ENCODE measurements at places on chromosomes 11 and 22.
A peak's percentile ranks its signal among the peaks of the same experiment; 100 is the strongest.

GRCh38 chr22:42654436-42655073, 5.4 kb upstream of the CYB5R3 start:
- DNase-seq: no peak

DNA sequence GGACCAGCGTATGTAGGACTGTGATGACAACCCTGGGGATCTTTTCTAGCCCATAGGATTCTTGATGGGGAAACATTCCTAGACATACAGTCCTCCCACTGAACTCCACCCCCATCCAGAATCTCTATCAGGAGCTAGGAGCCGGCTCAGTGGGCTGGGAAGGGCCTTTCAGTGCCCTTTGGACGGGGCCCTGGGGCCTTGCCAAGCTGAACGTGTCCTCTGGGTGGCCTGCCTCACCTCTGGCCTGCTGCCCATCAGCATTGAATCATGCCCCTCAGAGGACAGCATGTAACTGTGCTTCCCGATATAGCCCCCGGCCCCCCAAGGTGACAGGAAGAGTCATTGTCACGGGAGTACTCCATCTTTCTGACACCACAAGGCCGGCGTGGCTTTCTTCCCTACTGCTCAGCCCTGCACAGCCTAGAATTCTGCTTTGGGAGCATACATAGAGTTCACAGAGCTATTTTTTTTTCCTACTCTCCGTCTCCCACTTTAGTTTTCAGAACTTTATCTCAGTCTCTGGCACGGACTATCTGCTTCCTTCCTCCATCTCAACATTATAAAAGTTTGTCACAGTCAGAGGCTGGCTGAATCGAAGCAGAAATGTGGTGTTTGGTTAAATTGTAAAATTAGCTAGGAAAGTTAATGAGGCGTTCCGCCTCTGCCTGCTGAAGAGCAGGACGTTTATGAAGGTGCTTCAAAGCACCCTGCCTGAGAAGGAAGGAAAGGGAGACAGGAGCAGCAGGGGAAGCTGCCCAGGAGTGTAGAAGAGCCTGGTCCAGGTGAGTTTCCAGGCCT, 111.9 kb downstream of the ZBTB16 start:
- DNase-seq: no peak

GRCh38 chr22:30031328-30031727, 48.9 kb upstream of the HORMAD2 start:
- DNase-seq: no peak

DNA sequence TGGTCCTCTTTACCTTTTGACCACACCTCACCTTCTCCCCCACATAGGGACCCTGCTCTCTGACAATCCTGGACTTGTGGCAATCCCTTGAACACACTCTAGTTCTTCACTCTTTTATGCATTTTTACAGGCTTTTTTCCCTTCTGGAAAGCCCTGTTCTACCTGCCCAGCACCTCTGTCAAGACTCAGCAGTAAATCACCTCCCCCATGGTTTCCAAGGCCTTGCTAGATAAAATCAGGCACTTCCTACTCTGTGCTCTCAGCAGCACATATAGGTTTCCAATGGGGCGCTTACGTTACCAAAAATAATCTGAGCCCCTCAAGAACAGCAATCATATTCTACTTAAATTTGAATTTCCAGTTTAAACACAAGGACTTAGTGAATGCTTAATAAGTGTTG, 53.9 kb downstream of the ETS1 start:
- no peak for DNase-seq

DNA sequence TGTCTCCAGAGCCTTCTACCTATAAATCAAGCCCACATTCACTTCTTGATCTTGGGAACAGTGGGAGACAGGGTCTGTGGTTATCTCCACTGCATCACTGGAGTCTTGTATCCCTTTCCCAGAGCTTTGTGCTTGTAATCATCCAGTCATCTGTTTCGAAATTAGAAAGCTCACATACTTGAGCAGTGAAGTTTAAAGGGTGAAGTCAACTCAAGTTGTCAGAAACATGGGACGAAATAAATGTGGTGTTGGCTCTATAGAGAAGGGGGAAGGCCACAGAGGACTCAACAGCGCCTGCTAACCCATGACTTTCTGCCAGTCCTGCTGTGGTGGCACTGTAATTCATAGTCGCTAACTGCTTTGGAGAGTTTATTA, 197.5 kb downstream of the DBX1 start:
- DNase-seq: no peak

GRCh38 chr11:98495016-98495415, 525.7 kb upstream of the CNTN5 start:
- no peak for DNase-seq

DNA sequence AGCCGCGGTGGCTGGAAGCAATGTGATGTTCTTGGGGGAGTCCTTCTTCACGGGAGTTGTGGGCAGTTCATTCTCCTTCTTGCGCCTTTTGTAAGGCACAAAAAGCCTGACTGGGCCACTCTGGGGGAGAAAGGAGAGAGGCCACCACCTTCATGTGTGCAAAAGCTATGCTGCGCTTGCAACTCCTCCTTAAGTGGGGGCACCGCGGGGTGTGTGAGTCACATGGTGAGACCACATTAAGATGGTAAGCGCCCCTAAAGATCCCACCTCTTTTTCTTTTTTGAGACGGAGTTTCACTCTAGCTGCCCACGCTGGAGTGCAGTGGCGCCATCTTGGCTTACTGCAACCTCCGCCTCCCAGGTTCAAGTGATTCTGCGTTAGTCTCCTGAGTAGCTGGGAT, 14.1 kb downstream of the DEAF1 start:
- DNase-seq: no peak

DNA sequence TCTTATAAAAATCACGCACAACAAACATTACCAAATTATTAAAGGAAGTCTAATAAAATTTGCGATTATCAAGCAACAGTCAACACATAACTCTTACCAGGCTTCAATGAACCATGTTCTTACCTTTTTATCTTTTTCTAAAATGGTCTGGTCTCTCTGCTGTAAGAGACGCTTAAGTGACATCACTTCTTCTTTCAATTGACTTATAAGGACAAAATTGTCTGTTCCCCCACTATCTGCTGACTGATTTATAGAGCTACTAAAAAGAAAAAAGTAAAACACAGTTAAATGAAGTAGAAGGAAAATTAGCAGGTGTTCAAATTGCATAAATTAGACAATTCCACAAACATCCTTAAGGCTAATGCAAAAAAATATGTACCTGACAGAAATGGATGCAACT, 10.9 kb downstream of the FAM76B start:
- DNase-seq: no peak

DNA sequence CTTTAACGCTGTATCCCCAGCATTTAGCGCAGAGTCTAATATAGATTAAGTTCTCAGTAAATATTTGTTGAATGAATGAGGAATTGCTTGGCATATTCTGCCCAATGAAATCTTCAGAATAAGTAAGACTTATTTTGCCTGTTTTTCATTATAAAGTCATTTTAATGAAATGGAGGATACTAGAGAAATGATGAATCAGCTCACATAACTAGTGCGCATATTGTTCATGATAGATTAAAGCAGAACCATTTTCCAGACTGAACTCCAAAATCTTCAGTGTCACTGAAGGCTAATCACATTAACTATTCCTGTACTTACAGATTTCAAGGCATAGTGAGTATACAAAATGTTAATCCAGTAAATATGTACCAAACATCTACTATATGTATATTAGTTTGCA, 29.6 kb downstream of the ACER3 start:
- DNase-seq: no peak

- no peak for DNase-seq
Measured at GRCh38 chr22:35894937-35895708, 133.5 kb downstream of the RBFOX2 start.

- DNase-seq: peak; percentile 51
Measured at GRCh38 chr22:41524809-41525449, 19.3 kb downstream of the POLR3H start.

- DNase-seq: no peak
Measured at GRCh38 chr11:85694385-85694980, 8.5 kb upstream of the CCDC89 start.

DNA sequence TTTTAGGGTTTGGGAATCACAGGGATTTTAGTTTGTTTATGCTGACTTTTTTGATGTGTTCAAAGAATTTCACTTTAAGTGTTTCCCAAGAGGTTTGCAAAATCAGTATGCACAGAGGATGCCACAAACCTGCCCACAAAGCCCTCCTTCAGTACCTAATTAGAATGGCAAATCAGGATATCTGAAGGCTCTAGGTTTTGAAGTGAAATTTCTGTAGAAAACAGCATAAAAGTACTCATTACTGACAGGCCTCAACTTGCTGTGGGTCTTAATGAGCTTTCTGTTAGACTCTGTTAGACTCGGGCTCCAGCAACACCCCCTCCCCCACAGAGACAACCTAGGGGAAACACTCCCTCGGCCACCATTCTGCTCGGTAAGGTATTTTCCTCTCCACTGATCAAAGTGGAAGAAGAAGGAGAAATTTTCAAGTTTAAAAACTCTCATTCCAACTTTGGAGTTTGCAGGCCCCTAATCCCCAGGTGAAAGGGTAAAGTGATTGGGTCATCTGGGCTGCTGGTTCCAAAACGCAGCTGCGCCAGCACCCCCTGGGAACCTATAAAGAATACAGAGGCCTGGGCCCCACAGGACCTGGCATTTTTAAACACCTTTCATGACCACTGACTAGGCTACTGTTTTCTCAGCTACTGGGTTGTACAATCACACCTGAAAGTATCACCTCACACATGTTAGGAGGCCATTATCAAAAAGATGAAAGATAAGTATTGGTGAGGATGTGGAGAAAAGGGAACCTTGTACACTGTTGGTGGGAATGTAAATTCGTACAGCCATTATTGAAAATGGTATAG, 67.5 kb downstream of the PLEKHA7 start:
- DNase-seq: no peak

DNA sequence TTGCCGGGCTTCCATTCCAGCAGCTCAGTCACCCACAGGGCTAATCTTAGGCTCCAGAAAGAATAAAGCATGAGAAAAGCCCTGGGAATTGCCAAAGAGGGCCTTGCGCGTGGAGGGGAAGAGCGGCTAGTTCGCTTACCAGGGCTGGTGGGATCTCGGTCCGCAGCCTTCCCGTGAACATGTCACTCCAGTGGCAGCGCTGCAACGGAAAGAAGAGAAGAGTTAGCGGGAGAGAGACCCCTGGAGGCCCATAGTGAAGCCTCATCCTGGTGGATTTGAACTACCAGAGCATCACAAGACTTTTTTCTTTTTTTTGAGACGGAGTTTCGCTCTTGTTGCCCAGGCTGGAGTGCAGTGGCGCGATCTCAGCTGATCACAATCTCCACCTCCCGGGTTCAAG, 18.0 kb downstream of the RANGAP1 start:
- no peak for DNase-seq

DNA sequence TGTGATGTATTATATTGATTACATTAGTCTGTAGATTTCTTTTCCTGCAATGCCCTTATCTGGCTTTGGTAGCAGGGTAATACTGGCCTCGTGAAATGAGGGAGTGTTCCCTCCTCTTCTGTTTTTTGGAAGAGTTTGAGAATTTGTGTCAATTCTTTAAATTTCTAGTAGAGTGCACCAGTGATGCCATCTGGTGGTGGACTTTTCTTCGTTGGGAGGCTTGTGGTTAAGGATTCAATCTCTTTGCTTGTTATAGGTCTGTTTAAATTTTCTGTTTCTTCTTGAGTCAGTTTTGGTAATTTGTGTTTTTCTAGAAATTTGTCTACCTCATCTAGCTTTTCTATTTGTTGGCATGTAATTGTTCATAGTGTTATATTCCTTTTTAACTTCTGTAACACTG, 18.9 kb downstream of the SHANK3 start:
- no peak for DNase-seq

GRCh38 chr11:133414506-133414905, 117.8 kb downstream of the OPCML start:
- DNase-seq: no peak

DNA sequence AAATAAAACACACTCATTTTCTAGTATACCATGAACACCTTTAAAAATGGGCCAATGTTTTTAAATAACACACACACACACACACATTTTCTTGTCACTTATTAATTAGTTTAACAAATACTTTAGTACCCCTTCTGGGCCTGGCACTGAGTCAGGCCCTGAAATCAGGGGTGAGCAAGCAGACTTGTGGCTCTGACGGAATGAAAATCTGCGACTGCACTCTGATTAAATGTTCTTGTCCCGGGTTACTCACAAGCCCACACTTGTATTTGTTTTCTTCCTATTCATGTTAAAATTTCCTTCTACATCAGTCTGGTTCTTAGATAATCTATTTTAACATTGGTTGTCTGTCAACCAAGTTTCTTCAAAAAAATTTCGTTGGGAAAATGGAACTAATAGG, 43.0 kb upstream of the PDGFD start:
- no peak for DNase-seq

DNA sequence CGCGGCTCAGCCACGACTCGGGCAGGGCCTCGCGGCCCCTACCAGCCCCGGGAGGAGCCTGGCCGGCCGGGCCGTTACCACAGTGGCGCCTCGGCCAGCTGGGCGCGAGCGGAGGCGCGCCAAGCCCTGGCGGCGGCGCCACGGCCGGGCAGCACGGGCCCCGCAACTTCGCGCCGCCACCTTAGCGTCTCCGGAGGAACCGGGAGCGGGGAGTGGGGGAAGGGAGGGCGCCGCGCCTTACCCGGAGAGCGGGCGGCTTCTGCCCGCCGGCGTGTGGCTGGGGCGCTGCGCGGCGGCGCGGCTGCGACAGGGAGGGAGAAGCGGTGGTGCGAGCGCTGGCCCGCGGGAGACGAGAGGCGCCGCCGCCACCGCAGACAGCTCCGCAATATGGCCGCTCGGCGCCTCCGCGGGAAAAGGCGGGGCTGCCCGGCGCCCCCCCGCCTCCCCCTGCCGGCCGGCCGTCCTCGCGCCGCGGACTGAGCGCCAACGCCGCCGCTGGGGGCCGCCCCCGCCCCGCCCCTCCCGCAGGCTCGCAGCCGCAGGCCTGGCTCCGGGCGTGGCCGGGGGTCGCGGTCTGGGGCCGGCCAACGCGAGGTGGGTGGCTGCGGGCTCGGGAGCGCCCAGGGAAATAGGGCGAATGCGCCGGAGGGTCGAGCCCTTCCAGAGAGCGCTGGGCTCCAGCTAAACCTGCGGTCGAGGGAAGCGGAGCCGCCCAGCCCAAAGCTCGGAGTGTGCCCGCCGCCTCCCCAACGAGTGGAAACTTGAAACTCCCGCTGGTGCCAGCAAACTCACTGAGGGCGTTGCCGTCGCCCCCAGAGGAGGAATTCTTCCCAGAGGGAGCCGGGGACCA, at the start of gene RDX:
Gene RDX, minus strand, starts transcription at position 389 of the 850 bp plus-strand sequence. CDS start 16,922 bp downstream, outside the sequence.
- DNase-seq: peak; percentile 21

- DNase-seq: no peak
Measured at GRCh38 chr22:36824655-36825054, 7.8 kb upstream of the PVALB start.

Measured in effector CD8-positive, alpha-beta T cell (primary cell).